H1 (cell line): ENCODE measurements at places on chromosomes 5 and 9. TPM values are rescaled to one million over a fixed set of nuclear protein-coding genes. Genes with fewer than 3 reads are reported as not detected.

- DNase-seq, result no peak
Observed at GRCh38 chr5:96022971-96023370, 61.3 kb upstream of the ELL2 start.

Gene IL9
- not detected in 2 replicates for total RNA-seq

Gene IFNA2
- not detected in 2 replicates for total RNA-seq

Gene GABRG2
- 2.4 and 2.8 TPM in 2 replicates for total RNA-seq

DNA sequence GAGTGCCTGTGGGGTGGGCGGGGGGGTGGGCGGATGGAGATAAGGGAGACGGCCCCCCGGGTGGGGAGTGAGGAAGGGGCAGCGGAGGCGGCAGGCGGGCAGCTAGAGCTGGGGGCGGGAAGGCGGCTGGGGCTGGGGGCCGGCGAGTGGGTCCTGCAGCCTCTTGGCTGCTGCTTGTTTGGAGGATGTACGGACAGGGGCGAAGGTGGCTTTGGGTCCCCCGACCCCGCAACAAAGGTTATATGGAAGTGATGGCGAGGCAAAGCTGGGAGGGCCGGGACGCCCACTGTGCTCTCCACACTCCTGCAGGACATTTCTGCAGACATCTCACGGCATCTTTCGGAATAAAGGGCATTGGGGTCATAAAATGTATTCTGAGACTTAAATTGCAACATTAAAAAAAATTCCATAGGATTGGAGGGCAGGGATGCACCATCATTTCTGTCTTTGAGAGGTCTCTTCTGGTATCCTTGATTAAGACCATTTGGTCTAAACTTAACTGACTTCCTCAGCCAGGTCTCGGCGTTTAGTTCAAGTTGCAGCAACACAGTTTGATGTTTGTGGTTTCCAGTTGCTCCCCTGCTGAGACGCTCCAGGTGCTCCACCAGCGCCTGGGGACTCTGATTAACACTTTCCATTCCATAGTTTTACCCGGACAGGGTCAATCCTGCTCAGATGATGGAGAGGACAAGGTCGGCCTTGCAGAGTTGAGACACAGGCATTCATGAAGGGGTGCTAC is 101.6 kb upstream of the SSBP2 start:
- no peak for DNase-seq
